Activated B cell treated with CpG ODN at 0.5 μM for 24 hours (primary cell): ENCODE measurements at places on chromosomes 16 and 17.

GRCh38 chr16:57039148-57039812 lies 49.9 kb downstream of the NLRC5 start:
- no peak for DNase-seq

DNA sequence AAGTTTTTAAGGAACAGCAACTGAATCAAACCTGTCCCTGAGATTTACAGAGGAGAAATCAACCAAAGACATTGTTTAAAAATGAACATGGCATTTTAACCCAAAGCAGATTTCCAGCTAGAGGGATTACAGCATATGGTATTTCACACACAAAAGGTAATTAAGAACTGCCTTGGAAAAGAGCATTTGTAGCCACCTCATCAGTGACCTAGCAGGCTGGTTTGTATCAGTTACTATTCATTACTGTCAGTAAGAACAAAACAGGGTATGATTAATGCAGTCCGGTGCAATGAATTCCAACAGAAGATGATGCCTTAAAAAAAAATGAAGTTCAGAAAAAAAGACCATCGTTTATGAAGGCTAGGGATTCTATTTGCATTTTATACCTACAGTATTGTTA lies 219.9 kb downstream of the CHD9NB start:
- no peak for DNase-seq

- no peak for DNase-seq
These were observed 32.4 kb downstream of the WWP2 start for GRCh38 chr16:69794486-69794885.

- DNase-seq: no peak
These were observed 12.1 kb downstream of the CD300A start for GRCh38 chr17:74478420-74479100.

- DNase-seq: no peak
These were observed 16.9 kb downstream of the CMC2 start for GRCh38 chr16:80989801-80990200.

DNA sequence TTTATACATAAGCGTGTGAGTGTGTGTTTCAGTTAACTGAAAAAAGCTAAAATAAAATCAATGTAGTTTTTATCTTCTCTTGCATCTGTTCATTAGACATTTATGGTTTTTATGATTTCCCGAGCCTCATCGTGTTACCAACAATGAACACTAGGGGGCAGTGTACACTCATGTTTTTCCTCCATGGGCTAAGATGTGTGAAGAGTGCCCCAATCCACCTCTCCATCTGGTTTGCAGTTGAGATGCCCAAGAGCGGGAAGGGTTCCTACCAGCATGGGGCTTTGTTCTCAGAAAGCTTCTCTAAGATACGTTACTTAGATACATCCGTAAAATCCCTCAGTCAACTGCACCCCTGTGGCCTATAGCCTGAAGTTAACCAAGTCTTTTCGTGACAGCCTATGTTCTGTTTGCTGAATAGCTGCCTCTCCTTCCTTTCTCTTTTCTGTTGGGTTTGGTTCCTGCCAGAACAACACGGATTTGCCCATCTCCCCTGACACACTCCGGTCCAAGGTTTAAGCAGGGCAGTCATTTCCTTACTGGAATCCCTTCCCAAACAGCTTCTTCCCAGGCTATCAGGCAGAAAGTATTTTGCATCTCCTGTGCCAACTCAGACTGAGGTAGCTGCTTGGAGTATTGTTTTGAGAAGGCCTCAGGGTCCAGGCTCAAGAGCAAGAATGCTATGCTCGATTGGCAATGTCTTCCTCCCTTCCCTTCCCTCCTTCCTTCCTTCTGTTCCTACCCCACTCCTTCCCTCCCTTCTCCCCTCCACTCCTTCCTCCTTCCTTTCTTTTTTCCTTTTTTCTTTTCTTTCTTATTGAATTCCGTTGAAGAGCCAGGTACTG lies 12.9 kb upstream of the ELAC2 start:
- no peak for DNase-seq

DNA sequence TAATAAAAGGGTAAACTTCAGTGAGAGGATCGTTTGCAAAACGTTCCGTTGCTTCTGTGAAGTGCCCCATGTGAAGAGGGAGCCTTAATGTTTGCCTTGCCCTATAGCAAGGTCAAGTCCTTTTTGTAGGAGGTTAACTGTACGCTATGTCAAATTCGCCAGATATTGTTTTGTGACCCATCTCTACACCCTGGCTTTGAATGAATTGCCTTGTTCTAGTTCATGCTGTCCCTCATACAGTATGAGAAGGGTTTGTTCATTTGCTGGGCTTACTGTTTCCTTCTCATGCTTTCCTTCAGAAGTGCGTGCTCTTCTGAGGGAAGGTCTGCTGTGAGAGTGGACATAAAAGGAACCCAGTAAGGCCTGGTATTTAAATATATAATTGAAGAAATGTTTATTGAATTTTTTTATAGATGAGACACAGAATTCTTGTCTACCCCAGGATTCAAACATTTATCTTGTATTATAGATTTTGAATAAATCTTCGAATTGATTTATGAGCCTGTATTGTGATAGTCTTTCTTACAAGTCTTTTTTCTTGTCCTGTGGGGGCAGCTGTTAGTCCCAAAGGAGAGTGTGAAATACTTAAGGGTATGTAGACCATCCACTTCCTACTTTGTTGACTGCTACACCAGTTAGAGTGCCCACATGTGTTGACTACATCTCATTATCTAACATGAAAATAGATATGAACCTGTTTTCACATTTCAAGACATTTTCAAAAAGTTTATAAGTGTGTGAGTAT lies 1.7 kb downstream of the MAP3K3 start:
- no peak for DNase-seq
